ENCODE measurements at places on chromosomes 2 and 18.

GRCh38 chr2:29106256-29106655 lies 9.0 kb upstream of the CLIP4 start:
- no peak for DNase-seq

DNA sequence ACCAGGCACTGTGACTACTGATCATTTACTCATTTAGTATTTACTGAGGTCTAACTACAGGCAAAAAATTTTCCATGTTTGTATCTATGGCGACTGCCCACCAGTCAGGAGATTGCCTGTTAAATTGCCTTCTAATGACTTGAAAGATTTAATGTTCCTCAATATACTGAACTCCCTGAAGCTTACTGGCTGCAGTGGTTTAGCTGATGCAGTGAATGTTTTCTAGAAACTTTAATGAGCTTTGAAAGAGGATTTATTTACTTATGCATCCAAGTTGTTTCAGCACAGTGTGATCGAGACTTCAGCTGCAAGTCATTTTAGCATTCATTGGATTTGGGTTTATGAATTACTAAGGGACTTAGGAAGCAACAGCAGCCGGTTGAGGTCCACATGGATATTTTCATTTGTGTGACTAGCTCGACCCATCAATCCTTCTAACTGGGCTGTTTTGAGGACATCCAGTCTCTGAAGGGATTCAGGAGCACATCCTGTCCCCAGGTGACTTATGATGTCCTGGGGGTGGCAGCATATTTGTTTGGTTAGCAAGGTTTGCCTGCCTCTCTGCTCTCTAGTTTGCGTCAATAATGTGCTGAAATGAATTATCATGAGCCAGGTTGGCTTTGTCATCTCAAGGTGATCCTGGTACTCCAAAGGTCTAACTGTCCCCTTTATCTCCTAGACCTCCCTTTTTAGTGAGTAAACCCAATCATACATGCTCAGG lies 26.8 kb downstream of the ACMSD start:
- no peak for DNase-seq

DNA sequence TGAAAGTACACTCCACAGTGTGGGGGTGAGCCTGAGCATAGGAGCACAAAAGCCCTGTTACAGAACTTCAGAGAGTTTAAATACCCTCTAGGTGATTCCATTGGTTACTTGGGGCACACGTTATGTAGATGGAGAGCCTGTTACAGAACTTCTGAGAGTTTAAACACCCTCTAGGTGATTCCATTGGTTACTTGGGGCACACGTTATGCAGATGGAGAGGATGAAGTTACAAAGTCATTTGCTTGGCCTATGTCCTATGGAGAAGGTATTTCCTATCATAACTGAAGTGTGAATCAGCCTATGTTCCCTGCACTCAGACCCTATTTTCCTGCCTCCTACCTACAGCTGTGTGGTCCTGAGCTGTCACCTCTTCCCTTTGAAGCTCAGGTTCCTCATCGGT lies 3.8 kb upstream of the CAPN10 start:
- DNase-seq = no peak

GRCh38 chr18:74698881-74699280 lies 101.2 kb downstream of the ZNF407 start:
- DNase-seq = no peak

- DNase-seq = peak; percentile 28
Observed at GRCh38 chr2:84830095-84830494, 50.8 kb downstream of the TRABD2A start.

DNA sequence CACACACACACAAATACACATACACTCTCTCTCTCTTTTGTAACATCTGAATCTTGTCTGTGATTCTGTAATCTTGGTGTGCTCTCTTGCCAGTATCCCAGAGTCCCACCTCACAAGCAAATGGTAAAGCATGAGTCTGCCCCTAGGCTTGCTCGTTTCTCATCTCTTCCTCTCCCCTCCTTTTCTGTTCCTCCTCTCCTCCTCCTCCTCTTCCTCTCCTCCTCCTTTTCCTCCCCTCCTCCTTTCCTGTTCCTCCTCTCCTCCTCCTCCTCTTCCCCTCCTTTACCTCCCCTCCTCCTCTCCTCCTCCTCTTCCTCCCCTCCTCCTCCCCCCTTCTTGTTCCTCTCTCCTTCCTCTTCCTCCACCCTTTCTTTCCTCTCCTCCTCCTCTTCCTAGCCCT lies 59.0 kb downstream of the TNFRSF11A start:
- DNase-seq = no peak

- DNase-seq = no peak
Observed at GRCh38 chr2:168029071-168029470, 218.3 kb downstream of the STK39 start.

DNA sequence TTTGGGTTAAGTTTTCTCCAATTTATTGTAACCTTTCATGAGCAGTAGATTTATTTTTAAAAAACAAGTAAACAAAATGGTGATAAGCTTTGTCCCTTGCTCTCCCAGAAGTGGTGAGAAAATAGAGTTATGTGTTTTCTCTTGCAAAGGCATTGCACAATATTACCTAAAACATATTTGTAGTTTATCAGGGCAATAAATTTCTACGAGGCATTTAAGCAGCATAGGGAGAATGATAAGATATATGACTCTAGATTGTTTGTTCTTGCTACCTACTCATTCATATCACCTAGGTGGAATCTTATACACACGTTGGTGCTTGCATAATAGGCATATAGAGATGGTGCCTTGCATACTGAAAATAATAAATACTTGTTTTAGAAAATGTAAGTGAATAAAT lies 201.7 kb downstream of the MYO1B start:
- no peak for DNase-seq

- peak; percentile 92 for DNase-seq
Observed at GRCh38 chr18:32091724-32092421, at the start of gene RNF138. Gene RNF138, plus strand, starts transcription at chr18:32091874. Its CDS starts 903 bp downstream, at chr18:32092777.

DNA sequence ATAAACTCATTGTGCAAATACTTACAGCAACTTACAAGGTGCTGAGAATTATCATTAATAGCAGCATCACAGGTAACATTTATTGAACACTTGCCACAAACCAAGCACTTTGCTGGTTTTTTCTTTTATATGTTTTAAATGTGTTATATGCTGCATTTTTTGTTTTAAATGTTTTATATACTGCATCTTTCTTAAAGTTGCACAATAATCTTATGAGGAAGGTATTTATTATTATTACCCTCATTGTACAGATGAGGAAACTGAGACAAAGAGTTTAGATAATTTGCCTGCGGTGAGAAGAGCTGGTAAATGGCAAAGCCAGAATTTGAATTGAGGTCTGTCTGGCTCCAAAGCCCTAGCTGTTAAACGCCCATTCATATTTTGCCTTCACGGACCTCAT lies 52.2 kb upstream of the RIOK3 start:
- no peak for DNase-seq

GRCh38 chr2:7450833-7451190 lies 533.6 kb downstream of the RNF144A start:
- DNase-seq = no peak

DNA sequence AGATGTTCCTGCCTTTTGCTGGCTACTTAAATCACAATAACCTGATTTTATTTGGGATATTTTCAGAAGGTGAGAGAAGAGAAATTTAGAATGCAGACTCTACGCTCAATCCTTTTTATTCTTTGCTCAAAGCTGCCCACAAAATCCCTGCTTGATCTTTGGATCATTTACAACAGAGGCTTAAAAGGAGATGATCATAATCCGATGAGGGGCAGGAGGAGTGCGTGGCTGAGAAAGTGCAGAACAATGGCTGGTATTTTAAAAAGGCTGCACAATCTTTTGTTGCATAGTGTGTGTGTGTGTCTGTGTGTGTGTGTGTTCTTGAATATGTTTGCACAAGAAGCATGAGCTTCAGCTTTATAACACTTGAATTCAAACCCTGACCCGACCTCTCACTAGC lies 256.3 kb upstream of the MYT1L start:
- no peak for DNase-seq

DNA sequence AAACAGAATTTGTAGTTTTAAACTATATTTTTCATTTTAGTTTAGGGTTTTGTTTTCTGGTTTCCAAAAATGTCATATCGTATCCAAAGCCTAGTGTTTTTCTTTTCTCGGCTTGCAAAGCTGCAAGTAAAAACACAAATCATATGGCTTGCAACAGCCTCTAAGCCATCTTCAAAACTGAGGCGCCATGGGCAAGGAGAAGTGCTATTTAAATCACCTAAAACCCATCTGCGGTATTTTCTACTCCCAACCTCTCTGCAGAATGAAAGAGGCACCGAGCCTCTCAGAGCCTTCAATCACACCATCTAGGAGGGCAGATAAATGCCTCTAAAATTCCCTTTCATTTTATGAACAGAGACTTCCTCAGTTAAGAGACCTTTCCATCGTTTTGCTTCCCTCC lies 25.2 kb downstream of the FECH start:
- DNase-seq = no peak

DNA sequence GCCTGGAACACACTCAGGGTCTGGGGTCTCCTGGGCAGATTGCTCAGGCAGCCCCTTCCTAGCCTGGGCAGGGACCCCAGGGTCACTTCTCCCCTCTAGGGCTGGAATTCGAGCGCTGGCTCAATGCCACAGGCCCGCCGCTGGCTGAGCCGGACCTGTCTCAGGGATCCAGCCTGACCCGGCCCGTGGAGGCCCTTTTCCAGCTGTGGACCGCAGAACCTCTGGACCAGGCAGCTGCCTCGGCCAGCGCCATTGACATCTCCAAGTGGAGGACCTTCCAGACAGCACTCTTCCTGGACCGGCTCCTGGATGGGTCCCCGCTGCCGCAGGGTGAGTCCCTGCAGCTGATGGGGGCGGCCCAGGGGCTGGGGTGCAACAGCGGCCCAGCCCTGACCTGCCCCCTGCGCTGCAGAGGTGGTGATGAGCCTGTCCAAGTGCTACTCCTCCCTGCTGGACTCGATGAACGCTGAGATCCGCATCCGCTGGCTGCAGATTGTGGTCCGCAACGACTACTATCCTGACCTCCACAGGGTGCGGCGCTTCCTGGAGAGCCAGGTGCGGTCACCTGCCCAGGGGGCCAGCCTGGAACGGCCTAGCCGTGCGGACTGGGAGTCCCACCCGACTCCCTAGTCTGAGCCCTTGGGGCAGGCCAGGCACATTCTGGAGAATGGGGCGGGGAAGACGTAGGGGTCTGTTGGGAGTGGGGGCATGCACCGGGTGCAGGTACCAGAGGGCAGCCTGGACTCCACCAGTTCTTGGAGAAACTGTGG lies 8.3 kb downstream of the RNPEPL1 start:
- no peak for DNase-seq

- DNase-seq = no peak
Observed at GRCh38 chr2:1446301-1446700, 33.0 kb downstream of the TPO start.

- DNase-seq = no peak
Observed at GRCh38 chr2:144254342-144255235, 265.3 kb downstream of the ZEB2 start.

GRCh38 chr2:168465594-168465993 lies 9.5 kb downstream of the CERS6 start:
- DNase-seq = no peak

- no peak for DNase-seq
Observed at GRCh38 chr2:83640506-83640905, 818.6 kb downstream of the SUCLG1 start.

- no peak for DNase-seq
Observed at GRCh38 chr2:110865188-110865587, 132.8 kb downstream of the ACOXL start.

GRCh38 chr2:99801327-99801901 lies 311.6 kb upstream of the REV1 start:
- DNase-seq = no peak

- peak; percentile 92 for DNase-seq
Observed at GRCh38 chr2:190881598-190882410, 1.2 kb downstream of the GLS start.

- no peak for DNase-seq
Observed at GRCh38 chr2:31469648-31470047, 55.1 kb upstream of the XDH start.

GRCh38 chr18:23596183-23596582 lies 9.9 kb upstream of the NPC1 start:
- no peak for DNase-seq

GRCh38 chr2:191571163-191571769 lies 106.7 kb upstream of the NABP1 start:
- peak; percentile 78 for DNase-seq

GRCh38 chr18:3048820-3049349 lies 35.9 kb upstream of the LPIN2 start:
- no peak for DNase-seq

DNA sequence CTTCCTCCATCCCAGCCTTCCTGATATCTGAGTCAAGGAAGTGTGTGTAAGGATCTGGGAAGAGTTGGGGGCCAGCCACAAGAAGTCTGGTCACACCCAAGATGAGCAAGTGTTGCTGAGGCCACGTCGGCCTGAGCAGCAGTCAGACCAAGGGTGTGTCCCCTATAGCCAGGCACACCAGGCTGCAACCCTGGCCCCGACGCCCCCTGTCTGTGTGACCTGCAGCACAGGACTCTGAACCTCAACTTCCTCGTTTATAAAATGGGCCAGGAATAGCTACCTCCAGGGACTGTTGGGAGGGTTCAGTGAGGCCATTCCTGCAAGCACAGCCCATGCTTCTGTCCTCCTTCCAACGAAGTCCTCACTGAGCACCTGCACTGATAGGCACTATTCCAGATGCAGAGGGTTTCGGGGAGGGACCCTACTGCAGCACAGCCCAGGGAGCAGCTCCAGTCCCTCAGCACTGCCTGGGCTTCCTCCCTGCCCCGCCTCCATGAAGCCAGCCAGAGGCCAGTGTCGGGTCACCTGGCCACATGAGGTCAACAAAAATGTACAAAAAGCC lies 13.3 kb downstream of the LIMS2 start:
- DNase-seq = no peak

GRCh38 chr2:18754286-18754685 lies 164.9 kb upstream of the NT5C1B start:
- no peak for DNase-seq

- DNase-seq = no peak
Observed at GRCh38 chr2:62352031-62352430, 154.0 kb downstream of the TMEM17 start.

- DNase-seq = no peak
Observed at GRCh38 chr2:20209373-20210109, 15.4 kb downstream of the SDC1 start.

DNA sequence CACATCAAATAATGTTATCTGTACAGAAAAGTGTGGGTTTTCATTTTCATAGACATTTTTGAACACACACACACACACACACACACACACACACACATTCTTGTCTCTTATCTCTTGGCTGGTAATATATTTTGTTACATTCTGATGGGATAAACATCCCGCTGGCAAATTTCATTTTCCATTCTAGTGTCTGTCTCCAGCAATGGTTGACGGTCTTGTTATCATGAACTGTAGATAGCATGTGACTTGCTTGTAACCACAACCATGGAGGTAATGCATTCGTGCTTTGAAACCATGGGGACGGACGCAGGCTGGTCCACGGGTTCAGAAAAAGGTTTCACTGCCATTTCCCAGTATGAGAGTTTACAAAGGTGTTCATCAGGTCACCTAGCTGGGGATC lies 156.4 kb downstream of the PPP1R1C start:
- DNase-seq = no peak

GRCh38 chr2:110818767-110819481 lies 86.6 kb downstream of the ACOXL start:
- peak; percentile 34 for DNase-seq
